ENCODE measurements at places on chromosomes 6 and 20. TPM values are rescaled to one million over a fixed set of nuclear protein-coding genes. Genes with fewer than 3 reads are reported as not detected.
A peak's percentile ranks its signal among the peaks of the same experiment; 100 is the strongest.

- no peak for DNase-seq
- peaks cover 2% of the 10 kb centered on the region for H3K27me3 ChIP-seq
- no peak overlapping the region for H3K4me3 ChIP-seq
Measured at GRCh38 chr6:18837013-18837412, 449.9 kb downstream of the RNF144B start.

DNA sequence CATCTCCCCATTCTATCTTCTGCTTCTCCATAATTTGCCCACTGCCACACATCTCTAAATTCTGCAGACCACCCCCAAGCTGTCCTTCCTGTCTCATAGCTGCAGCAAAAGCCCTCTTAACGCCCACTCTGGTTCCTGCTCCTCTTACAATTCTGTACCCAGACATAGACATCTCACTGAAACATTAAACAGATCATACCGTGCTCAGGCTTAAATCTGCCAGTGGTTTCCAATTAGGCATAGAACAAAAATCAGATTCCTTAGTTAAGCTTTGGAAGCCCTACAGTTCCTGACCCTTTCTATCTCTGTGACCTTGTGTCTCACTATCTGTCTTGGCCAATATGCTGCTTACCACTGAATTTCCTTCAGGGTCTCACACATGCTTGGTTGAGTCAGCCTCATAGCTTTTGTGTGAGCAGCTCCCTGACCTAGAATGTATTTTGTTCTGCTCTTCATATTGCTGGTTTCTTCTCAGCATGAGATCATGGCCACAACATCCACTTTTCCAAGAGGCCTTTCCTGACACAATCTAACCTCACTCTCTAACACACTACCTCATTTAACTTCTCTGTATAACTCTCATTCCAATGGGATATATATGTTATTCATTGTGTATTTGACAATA lies 749.7 kb downstream of the MAFB start:
- H3K4me1 ChIP-seq, result no peaks in the 10 kb centered on the region
- H3K36me3 ChIP-seq, result no peaks in the 10 kb centered on the region
- H3K4me3 ChIP-seq, result no peak overlapping the region
- DNase-seq, result no peak
- no peak overlapping the region for H3K27ac ChIP-seq

DNA sequence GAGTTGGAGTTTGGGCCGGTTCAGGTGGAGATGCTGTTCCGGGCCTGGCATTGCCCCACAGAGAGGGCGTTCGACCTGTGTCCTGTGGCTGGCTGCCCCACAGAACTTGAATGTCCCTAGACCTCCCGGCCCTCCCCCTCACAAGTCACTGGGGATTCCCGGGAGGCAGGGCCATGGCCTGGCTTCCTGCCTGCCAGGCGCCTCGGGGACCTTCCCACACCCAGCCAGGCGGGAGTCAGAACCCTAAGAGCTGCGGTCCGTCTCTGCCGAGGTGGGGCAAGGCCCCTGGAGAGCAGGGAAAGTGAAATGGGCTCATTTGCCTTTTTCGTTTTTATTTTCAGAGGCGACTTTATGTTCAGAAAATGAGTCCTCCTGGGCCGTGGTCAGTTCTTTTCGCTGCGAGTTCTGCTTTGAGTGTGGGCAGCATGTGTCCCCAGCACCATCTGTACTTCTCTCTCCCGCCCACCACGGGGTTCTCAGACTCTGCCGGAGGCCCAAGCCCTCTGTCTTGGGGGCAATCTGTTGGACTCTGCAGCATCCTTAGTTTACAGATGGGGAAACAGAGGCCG lies 8.5 kb downstream of the RBM38 start:
- H3K27ac ChIP-seq, result peak overlapping the region; percentile 99
- H3K4me1 ChIP-seq, result peaks cover 95% of the 10 kb centered on the region
- DNase-seq, result no peak
- H3K4me3 ChIP-seq, result peak overlapping the region; percentile 86
- peaks cover 88% of the 10 kb centered on the region for H3K27me3 ChIP-seq
- H3K36me3 ChIP-seq, result peaks cover 26% of the 10 kb centered on the region

DNA sequence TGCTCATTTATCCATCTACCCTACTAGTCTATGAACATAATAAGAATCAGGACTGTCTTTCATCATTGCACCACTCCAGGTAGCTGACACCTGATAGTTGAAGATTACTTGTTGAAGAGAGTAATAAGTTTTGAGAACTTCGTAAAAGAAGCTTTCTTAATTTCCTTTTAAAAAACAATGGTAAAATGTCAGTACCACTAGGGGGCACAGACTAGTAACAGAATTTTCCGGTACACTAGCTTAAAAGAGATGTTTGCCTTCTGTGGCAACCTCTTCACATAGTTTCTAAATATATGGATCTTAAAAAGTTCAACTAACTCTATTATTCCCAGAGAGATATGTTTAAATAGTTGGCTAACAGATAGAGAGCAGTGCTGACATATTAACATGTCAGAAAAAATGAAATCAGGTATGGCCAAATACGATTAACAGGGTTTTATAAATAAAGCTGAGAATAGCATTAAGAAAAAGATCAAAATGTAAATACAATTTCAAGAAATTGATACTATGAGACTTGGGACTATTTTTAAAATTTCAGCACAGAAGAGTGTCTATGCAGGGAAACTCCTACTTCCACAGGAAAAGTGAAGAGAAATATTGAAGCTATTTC lies 5.4 kb upstream of the KCNQ5 start:
- H3K27ac ChIP-seq, result no peak overlapping the region
- peaks cover 3% of the 10 kb centered on the region for H3K27me3 ChIP-seq
- H3K4me3 ChIP-seq, result no peak overlapping the region

- peaks cover 3% of the 10 kb centered on the region for H3K36me3 ChIP-seq
- no peak for DNase-seq
- H3K4me3 ChIP-seq, result no peak overlapping the region
- H3K4me1 ChIP-seq, result peaks cover 11% of the 10 kb centered on the region
- peaks cover 2% of the 10 kb centered on the region for H3K27me3 ChIP-seq
Measured at GRCh38 chr20:271069-271468, 13.5 kb downstream of the DEFB132 start.

DNA sequence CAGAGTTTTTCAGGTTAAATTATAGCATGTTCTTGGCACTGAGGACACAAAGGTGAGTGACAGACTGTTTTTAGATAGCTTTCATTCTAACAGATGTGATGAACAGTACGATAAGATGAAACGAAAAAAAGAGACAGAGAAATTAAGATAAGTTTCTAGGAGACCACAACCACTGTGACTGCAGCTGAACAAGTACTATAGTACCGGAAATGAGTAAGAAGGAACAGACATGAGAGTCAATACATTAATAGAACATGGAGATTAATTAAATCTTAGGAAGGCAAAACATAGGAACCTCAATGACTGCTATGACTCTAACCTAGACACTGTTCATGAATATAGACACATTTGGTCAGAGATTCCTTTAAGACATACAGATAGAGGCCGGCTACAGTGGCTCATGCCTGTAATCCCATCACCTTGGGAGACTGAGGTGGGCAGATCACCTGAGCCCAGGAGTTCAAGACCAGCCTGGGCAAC lies 40.2 kb downstream of the HBS1L start:
- no peak for DNase-seq
- peaks cover 28% of the 10 kb centered on the region for H3K4me1 ChIP-seq
- peak overlapping the region; percentile 27 for H3K4me3 ChIP-seq
- no peaks in the 10 kb centered on the region for H3K27me3 ChIP-seq

- no peak overlapping the region for H3K4me3 ChIP-seq
- DNase-seq, result no peak
- H3K36me3 ChIP-seq, result peaks cover 22% of the 10 kb centered on the region
- peak overlapping the region; percentile 8 for H3K27ac ChIP-seq
Measured at GRCh38 chr6:52505726-52506409, 71.0 kb downstream of the TRAM2 start.

DNA sequence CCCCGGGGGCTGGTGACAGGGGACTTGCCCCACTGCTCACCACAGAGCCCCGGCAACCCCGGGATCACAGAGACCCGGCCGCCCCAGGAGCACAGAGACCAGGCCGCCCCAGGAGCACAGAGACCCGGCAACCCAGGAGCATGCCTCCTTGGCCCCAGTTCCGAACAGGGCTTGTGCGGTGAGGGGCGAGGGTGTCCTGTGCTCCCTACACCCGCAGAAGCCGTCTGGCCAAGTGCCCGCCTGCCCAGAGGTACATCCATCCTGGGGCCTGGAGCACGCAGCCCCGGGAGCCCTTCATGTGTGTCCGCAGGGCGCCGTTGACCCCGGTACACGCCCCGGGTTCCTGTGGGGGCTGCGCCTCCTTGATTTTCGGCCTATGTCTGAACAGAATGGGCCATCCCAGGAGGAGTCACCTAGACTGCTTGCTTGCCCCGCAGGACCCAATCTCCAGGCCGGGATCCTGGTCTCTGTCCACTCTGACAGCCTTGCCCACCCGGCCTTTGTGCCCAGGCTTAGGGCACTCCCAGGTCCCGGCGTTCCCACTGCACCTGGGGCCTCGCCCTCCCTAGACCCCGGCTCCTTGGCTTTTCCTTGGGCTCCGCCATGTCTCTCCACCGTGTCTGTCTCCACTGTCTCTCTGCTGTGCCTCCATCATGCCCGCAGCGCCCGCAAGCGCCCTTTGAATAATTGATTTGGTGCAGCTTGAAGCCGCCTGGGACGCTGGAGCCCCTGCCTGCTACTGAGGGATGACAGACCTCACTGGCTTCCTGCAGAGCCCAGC lies 219.8 kb downstream of the ERMARD start:
- H3K4me3 ChIP-seq, result no peak overlapping the region
- peaks cover 17% of the 10 kb centered on the region for H3K4me1 ChIP-seq
- no peak overlapping the region for H3K27ac ChIP-seq
- H3K36me3 ChIP-seq, result no peaks in the 10 kb centered on the region
- H3K27me3 ChIP-seq, result peaks cover 2% of the 10 kb centered on the region
- no peak for DNase-seq

DNA sequence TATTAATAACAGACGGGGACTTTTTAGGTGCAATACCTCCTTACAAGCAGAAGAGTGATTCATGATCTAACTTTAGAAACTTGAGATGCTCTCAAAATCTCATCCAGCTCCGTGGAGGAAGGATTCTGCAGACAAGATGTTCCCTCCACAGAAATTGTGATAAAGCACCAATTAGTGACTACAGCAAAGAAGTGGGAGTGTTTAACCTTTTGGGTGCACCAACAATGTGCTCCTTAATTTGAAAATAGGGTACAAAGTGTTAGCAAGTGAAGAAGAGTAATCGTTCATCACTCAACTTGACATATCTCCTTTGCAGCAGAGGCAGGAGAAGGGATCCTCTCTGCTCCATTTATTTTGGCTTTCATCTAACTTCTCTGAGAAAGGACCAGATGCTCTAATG lies 22.8 kb upstream of the SCP2D1 start:
- no peak overlapping the region for H3K4me3 ChIP-seq
- H3K36me3 ChIP-seq, result no peaks in the 10 kb centered on the region
- DNase-seq, result no peak

GRCh38 chr6:166626177-166627032 lies 646 bp downstream of the RPS6KA2 start:
- H3K27me3 ChIP-seq, result peaks cover 23% of the 10 kb centered on the region
- no peaks in the 10 kb centered on the region for H3K36me3 ChIP-seq
- peak; percentile 12 for DNase-seq

- H3K36me3 ChIP-seq, result no peaks in the 10 kb centered on the region
- no peaks in the 10 kb centered on the region for H3K4me1 ChIP-seq
Measured at GRCh38 chr6:134481966-134482365, 164.1 kb upstream of the SGK1 start.

GRCh38 chr6:53504512-53504911 lies 40.4 kb downstream of the GCLC start:
- no peak overlapping the region for H3K4me3 ChIP-seq
- no peaks in the 10 kb centered on the region for H3K27me3 ChIP-seq
- H3K27ac ChIP-seq, result no peak overlapping the region

DNA sequence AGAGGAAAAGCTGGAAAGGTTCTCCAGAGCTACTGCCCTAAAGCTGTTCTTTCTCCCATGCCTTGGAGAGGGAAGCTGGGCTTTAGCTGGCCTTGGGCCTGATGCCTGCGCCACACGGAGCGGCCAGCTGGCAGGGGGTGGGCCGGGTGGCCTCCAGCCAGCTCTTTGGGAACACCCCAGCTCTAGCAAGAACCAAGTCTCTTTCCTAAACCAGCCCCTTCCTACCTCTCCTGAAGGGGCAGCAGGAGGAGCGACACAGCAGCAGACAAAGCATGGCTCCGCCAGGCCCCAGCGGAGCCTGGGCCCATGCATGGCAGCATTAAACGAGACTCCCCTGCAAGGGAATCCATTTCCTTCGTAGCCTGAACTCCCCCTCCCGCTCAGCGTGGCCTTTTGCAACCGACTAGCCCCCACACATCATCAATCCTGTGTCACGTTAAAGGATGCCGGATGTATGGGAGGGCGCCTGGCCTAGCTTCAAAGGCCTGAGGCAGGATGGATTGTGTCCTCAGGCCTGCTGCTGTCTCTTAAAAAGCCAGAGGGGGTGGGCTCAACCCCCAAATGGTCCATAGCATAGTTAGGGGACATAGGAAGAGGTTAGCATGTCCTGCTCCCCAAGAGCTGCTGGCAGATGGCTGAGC lies 14.0 kb downstream of the MRPS18A start:
- H3K27ac ChIP-seq, result no peak overlapping the region
- no peak for DNase-seq
- H3K4me3 ChIP-seq, result no peak overlapping the region
- H3K36me3 ChIP-seq, result peaks cover 6% of the 10 kb centered on the region

- DNase-seq, result no peak
- no peaks in the 10 kb centered on the region for H3K36me3 ChIP-seq
- no peak overlapping the region for H3K4me3 ChIP-seq
- H3K27ac ChIP-seq, result no peak overlapping the region
- peaks cover 69% of the 10 kb centered on the region for H3K4me1 ChIP-seq
Measured at GRCh38 chr20:38864662-38865061, 59.2 kb downstream of the PPP1R16B start.

DNA sequence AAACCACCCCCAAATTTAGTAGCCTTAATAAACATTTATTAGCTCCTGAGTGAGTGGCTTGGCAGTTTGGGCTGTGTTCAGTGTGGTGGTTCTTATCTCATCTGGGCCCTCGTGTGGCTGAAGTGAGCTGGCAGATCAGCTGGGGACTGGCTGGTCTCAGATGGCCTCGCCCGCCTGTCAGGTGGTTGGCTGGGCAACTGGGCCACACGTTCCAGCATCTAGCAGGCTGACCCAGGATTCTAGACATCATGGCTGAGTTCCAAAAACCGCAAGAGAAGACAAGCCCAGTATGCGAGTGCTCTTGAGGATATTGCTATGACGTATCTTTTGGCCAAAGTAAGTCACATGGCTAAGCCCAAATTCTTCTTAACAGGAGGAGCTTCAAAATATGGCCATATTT lies 28.9 kb downstream of the EIF2S2 start:
- H3K4me3 ChIP-seq, result no peak overlapping the region
- no peaks in the 10 kb centered on the region for H3K36me3 ChIP-seq
- no peak for DNase-seq
- H3K4me1 ChIP-seq, result peaks cover 4% of the 10 kb centered on the region

- peaks cover 65% of the 10 kb centered on the region for H3K4me1 ChIP-seq
- peaks cover 24% of the 10 kb centered on the region for H3K27me3 ChIP-seq
- peaks cover 39% of the 10 kb centered on the region for H3K36me3 ChIP-seq
- DNase-seq, result peak; percentile 44
Measured at GRCh38 chr20:51418137-51418529, 124.4 kb downstream of the NFATC2 start.

Gene CUTA
- 404 TPM for polyA plus RNA-seq

Gene SLA2
- 24.1 TPM for polyA plus RNA-seq

Gene WRNIP1
- polyA plus RNA-seq, result 25.5 TPM

Gene NR2E1
- not detected for polyA plus RNA-seq

Gene ERMARD
- polyA plus RNA-seq, result 11.6 TPM

Gene RIPPLY2
- polyA plus RNA-seq, result not detected

Gene LINC00237
- polyA plus RNA-seq, result 0.28 TPM
